ENCODE measurements at places on chromosomes 5 and 9.

DNA sequence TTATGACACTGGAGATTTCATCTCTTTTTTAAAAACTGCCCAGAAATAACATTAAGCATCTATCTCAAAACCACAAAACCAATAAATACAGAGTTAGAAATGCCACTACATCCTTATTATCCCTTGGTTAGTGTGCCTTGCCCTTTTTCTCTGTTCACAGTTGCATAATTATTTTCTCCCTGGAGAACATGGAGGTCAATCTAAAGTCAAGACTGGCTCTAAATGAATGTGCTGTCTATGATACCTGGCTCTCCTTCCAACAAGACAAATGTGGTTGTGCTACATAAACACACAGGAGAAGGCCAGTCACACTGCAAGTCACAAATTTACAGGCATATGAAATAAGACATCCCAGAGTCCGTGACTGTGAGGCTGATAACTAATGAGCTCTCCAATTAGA, 2.8 kb downstream of the FBN2 start:
- DNase-seq = no peak

DNA sequence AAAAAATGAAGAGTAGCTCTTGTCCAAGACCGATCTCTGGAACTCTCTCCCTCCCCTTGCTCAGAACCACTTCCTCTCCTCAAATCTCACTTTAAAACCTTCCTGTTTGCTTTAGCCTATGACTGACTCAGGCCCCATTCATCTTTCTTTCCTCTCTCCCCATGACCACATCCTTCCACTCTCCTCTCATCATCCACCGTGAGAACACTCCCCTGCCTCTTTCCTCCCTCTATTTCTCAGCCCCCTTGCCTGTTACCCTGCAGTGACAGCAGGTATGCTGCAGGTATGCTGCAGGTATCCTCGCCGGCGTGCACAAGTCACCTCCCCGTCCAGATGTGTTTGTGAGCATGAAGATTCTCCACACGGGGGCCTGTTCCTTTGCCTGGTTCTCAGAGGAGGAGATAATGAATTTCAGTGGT, 505.3 kb downstream of the CCDC171 start:
- DNase-seq = peak; percentile 53

DNA sequence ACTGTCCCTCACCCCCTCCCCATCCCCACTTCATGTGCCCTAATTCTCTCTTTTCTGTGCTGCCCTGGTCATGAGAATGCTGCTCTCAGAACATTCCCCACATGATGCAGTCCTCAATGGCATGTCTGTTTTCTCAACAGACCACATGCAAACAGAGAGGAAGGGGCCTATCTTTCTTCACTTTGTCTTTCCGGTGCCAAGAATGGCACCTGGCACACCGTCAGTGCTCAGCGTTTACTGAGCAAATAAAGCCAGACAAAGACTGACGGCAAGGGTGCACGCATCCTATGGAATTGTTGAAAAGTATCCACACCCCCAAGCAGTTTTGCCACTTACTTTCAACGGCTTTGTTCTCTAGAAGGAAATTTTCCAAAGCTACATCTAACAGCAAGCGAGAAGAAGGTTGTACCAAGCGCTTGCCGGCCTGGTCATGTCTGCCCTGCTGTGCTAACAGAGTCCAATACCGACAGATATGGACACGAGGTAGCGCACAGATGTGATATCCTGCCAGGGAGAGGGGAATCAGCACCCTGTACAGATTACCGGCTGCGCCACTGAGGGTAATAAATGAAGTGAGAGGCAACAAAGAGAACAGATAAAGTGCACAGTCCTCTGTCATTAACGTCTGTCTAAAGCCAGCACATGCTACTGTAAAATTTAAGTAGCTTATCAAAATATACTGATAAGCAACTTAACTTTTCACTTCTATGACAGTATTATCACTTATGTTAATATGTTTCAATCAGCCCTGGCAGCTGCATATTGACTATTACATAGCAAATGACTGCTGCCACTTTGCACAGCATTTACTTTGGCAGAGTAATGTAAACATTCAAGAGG, 251.7 kb downstream of the DENND1A start:
- DNase-seq = no peak

DNA sequence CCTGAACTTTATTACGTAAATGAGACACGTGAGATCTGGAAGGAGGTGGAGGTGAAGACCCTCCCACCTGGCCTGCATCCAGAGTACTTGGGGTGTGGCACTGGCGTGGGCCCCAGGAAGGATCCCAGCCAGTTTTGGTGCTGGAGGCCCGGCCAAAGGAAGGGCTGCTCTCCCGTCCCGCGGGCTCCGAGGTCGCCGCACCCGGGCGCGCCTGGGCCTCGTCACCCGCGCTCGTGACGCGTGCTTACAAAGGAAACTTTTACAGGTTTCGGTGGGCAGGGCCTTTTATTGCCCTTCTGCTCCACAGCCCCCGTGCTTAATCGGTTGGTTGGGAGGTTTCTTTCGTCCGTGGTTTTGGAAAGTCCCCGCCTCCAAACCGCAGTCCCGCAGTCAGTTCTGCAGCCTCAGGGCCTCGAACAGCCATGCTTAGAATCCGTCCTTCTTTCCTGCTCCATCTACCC, 29.2 kb downstream of the CDKN2A start:
- no peak for DNase-seq

DNA sequence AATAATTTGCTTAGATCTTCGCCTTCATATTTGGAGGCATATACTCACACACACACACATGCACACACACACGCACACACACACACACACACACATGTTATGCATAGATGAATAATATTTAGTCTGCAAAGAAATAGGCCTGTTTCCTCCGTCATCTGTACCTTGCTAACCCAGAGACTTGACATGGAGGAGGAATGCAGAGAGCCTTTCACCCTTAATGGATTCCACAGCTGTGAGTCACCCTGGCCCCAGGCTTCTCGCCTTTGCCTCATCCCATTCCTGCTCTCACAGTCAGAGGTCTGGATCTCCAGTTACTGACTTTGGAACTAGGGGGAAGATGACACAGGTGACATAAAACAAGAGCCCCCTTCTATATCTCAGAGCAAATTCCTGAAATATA, 29.7 kb downstream of the ZNF462 start:
- DNase-seq = peak; percentile 90

DNA sequence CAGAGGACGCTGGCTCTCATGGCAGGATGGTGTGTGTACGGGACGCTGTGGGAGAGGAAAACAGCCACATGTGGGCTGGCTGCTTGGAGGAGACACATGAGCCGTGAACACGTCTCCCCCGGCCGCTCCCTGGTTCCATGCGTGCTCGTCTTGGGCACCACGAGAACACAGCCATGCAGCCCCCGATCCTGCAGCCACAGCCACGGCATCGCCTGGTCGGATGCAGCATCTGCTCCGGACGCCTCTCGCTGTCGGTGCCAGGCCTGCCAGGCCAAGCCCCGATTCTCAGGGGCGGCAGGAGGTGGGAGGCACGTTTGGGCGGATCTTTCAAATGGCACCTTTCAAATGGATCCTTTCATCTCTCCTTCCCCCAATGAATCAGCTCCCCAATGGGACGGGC, 3.2 kb downstream of the LCN10 start:
- DNase-seq = no peak

DNA sequence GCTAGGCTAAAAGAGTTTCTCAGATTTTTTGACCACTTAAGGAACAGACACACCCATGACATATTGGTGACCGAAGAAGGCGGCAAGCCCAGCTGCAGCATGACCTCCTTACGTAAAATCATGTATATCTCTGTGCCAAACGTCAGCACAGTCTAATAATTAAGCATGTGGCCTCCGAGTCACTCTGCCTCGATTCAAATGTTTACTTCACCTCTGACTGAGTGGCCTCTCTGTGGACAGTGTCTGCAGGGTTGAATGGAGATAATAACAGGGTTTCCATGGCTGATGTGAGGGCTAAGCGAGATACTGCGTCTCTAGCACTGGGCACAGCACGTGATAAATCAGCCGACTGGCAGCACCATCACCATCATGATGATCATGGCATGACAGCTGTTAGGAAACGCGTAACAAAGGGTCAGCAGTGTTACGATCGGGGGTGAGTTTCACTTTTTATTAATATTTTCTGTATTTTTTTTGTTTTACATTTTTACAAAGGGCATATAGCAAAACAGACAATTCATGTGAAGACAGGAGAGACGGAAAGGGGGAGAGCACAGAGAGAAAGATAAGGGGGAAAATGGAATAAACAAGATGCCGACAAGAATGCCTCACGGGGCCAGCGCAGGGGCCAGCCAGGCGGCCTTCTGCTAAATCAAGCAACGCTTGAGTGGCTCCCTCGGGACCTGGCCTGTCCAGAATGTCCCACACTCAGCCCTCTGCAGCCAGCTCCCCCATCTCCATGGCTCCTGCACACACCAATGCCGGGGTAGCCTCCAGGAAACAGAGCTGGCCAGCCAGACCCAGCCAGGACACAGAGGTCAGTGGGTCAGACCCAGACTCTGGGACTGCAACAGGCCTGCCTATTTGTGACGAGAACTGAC, 60.3 kb downstream of the ADAMTS2 start:
- no peak for DNase-seq

DNA sequence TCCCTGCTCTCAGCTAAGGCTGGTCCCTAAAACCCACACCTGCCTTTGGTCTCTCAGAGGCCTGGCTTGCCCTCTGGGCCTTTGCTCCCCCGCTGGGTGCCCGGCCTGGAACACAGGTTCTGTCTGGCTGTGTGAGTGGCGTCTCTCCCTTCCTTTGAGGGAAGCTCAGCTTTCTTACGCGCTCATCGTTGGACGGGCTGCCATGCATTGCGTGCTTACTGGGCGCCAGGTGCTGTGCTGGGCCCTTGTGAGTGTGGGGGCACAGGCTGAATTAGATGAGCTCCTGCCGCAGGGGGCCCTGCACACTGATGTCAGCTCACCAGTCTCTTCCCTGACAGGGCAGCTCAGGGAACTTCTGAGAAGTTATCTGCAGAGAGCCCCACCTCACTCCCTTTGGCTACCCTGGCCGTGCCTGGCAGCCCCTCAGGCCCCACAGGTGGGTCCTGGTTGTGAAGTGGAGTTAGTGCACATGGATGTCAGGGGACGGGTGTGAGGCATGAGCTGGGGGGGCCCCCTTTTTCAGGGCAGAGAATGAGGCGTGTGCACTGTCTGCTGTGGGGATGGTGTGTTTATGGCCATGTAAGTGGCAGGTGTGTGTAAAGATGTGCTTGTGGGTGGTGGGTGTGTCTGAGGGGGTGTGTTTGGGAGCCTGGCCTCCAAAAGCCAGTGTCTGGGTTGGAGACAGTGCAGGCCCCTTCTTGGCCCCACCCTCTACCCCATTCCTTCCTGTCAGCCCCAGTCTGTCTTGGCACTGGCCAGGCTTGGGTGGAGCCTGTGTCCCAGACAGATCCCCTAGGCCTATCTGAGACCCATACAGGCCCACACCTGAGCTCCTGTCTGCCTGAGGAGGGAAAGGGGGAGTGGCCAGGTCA, 7.5 kb upstream of the RMND5B start:
- DNase-seq = no peak

GRCh38 chr9:21030389-21031035, 928 bp downstream of the HACD4 start:
- DNase-seq = peak; percentile 41

DNA sequence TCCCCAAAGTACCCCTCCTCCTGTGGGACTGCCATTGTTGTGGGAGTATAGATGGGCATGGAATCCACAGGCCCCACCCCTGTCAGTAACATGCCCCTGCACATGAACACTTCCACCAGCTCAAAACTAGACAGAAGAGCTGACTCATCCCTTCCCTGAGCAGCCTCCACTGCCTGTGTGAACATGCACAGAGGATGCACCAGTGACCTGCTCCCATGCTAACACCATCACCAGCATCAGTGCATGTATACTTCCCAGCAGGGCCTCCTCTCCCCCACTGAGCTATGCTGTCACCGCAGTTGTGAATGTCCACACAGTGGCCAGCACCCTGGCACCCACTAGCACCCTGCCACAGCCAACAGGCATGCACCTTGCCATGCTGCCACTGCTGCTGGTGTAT, 939.8 kb downstream of the EFNA5 start:
- no peak for DNase-seq

DNA sequence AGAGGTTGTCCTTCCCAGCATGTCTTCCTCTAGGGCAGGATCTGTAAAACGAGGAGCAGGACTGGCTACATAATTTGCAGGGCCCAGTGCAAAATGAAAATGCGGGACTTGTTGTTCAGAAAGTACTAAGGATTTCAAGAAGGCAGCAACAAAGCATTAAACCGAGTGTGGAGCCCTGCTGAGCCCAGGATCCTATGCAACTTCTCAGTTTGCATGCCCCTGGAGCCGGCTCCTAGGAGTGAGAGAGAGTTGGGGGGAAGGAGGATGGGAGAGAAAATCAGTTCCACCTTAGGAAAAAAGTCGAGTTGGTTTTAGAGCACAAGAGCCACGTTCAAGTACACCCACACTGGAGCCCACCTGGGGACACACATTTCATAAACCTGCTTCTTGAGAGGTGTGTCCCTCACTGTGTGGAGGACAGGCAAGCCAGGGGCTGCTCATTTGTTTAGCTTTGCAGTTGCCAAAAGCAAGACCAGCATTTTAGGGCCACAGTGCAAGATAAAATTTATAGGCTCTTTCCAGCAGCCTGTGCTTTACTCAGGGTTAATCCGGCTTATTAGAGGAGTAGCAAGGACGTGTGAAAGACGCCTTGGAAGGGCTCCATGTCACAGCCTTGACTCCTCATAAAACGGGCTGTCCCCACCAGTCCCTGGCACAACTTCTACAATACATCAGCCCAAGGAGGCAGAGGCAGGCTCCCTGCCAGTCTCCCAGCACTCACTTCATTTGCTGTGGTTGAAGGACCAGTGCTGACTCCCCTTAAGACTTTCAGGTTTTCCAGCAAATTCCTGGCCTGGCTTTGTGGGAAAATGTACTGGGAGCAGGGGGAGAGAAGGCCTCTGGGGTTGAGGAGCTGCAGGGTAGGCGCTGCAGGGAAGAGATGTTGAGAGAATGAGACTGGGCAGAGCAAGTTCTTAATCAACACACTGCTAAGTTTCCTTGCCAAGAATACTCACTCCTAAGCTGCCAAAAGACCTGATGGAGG, 159.7 kb upstream of the SEMA6A start:
- no peak for DNase-seq

GRCh38 chr5:54646356-54647101, 129.0 kb downstream of the SNX18 start:
- DNase-seq = peak; percentile 29

DNA sequence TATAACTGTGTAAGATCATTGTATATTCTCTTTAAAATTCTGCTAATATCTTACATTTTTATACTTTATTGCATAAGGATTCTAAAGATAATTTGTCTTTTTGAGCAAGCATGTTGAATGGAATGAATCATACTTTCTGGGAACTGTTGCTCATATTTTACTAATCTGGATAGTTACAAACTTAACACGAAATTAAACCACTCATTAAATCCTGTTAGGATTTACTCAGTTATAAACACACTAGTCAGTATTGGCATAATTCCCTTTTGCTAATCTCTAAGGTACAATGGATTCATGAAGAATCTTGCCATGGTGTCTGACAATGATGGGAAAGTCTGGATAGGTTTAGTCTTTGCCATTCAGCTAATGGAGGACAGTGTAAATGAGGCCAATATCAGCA, 338.1 kb upstream of the SMC2 start:
- no peak for DNase-seq

GRCh38 chr5:165258197-165258771, 1752.9 kb downstream of the MAT2B start:
- no peak for DNase-seq

Data from kidney epithelial cell (primary cell).